ENCODE measurements at places on chromosomes 2 and 18.
A peak's percentile ranks its signal among the peaks of the same experiment; 100 is the strongest.

DNA sequence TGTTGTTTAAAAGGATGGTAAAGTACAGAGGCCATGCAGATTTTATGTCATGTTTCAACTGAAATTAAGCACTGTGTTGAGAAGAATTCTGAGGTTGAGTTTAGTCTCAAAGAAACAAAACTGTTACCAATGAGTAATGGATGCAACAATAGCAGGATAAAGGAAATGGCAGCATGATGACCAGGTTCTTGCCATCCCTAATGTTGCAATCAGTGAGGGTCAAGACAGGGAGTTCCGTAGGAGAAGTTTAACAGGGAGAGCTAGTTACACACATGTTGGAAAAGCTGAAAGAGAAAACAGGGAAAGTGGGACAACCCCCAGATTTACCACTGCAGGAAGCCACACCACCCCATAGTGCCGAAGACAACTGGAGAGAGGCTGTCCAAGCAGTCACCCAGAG, 343.8 kb upstream of the EPHA4 start:
- no peak for DNase-seq

DNA sequence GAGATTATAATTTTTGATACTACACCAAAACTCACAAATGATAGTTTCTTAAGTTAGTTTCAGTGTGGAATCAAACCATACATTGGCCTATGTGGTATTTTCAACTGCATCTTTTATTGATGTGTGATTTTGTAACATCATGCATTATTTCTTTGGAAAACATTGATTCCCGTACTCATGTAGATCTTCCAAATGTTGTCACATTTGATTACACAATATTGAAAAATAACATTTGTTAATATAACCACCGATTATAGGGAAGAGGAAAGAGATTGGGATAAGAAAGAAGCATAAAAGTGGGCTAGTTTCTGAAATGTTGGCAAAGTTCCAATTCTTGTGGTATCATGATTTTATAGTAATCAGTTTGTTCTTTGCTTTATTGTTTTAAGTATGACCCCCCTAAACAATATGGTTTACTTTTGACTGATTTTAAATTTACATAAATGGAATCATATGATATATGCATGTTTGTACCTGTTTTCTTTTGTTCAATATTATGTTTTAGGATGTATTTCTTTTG, 117.2 kb upstream of the OTX1 start:
- DNase-seq = no peak

- no peak for DNase-seq
These were observed 28.7 kb downstream of the ELP2 start for GRCh38 chr18:36158266-36158867.

DNA sequence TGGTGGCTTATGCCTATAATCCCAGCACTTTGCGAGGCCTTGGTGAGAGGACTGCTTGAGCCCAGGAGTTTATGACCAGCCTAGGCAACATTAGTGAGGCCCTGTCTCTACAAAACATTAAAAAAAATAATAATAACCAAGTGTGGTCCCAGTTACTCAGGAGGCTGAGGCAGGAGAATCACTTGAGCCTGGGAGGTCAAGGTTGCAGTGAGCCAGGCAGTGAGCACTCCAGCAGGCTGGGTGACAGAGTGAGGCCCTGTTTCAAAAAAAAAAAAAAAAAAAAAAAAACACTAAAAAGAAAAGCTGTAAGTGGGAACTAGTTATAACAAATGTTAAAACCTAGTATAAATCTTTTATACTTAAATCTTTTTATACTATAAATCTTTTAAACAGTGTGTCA, 146.2 kb upstream of the ITGA4 start:
- DNase-seq = no peak

GRCh38 chr18:55515941-55516710, 71.9 kb downstream of the TCF4 start:
- DNase-seq = no peak

DNA sequence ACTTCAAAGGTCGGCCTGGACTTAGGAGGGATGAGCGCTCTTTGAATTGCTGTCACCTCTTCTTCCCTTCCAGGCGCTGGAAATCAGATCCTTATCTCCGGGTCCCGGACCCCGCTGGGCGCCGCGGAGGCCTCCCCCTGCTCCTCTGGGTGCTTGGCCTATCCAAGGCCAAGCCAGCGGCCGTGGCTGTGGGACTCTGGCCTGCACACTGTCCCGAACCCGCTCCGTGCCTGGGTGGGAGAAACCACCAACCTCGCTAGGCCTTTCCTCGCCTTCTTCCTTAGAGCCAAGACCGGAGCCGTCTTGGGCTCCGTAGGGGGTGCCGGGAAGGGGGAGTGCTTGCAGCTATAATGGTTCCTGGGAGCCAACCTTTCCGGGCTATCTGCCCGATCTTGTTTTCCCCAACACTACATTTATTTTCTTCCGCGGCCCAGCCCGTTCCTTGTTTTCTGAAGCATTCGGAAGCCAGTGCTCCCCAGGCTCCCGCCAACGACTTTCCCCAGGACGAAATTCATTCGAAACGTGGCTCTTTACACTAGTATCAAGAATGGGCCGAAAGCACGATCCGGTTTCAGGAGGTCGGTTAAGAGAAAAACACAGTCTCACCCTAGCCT, 2.4 kb downstream of the OSR1 start:
- no peak for DNase-seq

- DNase-seq = no peak
These were observed 124.3 kb downstream of the XRCC5 start for GRCh38 chr2:216233281-216233995.

DNA sequence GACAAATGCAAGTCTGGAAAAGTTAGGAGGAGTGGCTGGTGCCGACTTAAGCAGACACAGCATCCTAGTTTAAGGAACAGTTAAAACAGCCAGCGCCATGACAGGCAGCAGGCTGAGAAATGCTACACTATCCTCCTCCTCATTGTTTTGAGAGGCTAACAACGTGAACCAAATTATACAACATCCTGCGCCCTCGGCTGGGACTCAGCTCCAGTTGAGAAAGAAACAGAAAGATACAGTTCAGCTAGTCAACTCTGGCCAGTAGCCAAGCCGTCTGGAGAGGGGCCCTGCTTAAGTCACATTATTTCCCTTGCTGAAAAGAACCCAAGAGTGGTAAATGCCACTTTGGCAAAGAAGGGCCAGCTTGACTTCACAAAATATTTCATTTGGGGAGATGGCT, 90.2 kb downstream of the BCL11A start:
- DNase-seq = peak; percentile 52

DNA sequence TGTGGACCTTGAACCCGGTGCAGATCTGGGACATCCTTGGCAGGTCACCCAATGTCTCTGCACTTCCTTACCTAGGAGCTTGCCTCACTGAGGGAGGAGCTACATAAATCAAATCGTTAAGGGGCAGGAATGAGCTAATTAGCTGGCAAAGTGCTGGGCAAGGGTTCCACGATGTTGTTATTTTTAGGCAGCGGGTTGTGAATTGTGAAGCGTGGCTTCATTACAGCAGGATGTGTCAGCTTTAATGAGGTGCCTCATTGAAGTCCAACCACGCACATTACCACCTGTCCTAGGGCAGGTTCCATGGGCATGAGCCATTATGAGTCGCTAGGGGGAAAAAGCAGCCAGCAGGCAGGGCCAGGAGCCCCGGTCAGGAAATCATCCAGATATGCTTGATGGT, 127.0 kb upstream of the AGAP1 start:
- DNase-seq = no peak

GRCh38 chr2:114118088-114118487, 228.2 kb downstream of the ACTR3 start:
- no peak for DNase-seq

GRCh38 chr2:18668221-18668620, 78.9 kb upstream of the NT5C1B start:
- no peak for DNase-seq

DNA sequence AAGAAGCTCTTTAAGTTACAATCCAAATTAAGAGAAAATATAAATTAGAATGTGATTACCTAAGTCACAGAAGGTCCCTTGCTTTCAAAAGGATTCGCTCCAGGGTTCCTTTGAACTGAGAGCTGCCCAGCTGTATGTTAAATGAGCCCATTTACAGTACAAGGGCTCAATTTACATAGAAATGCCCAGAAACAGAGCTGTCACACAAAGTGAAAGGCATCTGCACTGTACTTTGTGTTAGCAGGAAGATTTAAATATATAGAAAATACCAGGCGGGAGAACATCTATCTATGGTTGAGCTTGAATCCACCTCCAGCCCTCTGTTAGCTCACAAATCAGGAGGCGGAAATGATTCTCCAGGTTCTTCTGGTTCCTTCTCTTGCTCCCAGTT, 272.9 kb downstream of the PAX3 start:
- DNase-seq = no peak

GRCh38 chr2:200752332-200752731, 59.4 kb upstream of the BZW1 start:
- DNase-seq = no peak

DNA sequence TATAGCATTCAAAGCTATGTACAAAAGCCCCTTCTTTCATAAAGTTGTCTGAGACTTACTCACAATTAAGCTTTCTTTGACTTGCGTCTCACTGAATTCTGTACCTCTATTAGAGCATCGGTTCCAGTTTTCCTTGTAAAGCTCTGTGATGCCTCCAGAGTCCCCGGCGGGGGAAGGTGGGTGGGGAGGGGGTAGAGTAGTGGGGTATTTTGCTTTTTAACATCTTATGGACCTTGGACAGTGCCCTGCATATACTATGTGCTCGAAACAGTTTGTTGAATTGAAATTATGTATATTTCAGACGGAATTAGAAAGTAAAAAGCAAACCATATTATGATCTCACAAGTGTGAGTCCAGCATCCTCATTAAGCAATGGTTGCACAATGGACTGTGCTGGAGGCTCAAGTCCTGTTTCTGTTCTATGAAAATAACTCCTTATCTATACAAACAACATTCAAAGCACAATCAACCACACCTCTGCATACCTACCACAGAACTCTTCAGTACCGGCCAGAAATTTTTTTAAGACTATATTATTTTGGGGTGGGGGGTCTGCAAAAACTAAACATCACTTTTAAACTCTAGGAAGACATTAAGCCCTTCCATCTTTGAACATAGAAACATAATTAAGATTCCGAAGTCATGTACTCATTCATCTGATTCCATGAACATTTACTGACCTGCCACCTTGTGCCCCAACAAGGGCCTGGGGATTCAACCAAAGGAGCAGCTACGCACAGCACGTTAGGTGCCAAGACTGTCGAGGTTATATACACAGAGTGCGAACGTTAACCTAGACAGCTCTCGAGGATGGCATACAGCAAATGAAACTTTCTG, 908 bp downstream of the STAT1 start:
- no peak for DNase-seq

- no peak for DNase-seq
These were observed 99.3 kb downstream of the TPO start for GRCh38 chr2:1512321-1513289.

GRCh38 chr2:149061133-149061745, 22.7 kb downstream of the LYPD6B start:
- DNase-seq = no peak

- no peak for DNase-seq
These were observed 277.8 kb upstream of the SIX2 start for GRCh38 chr2:45287045-45287444.

DNA sequence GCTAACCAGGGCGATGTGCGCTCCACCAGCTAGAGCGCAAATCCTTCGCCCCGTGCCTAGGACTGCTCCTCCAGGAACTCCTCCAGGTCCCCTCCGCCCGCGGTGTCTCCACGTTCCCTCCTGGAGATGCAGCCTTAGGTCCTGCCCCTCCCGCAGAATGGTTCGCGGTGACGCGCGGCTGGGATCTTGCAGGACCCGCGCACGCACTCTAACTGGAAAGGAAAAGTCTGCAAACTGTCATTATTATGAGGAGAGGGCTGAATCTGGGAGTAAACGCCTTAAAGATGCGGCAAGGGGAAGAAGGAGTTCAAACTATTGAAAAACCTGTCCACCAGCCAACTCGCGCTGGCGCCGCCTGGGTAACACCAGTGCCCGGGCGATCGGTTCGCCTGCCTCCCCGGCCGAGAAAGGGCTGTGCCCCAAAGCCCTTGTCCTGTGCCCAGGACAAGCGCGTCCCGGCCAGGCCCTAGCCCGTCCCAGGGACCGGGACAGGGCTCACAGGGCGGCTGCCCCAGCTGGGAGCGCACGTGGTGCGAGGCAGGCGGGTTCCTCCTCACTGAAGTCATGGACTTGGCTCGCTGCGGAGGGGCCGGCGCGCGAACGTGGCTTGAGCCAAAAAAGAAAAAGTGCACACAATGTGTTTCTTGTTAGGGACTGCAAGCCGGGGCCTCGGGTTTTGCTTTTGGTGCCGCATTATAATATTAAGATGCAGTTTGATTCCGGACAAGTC, 5.5 kb upstream of the ID2 start:
- peak; percentile 78 for DNase-seq

DNA sequence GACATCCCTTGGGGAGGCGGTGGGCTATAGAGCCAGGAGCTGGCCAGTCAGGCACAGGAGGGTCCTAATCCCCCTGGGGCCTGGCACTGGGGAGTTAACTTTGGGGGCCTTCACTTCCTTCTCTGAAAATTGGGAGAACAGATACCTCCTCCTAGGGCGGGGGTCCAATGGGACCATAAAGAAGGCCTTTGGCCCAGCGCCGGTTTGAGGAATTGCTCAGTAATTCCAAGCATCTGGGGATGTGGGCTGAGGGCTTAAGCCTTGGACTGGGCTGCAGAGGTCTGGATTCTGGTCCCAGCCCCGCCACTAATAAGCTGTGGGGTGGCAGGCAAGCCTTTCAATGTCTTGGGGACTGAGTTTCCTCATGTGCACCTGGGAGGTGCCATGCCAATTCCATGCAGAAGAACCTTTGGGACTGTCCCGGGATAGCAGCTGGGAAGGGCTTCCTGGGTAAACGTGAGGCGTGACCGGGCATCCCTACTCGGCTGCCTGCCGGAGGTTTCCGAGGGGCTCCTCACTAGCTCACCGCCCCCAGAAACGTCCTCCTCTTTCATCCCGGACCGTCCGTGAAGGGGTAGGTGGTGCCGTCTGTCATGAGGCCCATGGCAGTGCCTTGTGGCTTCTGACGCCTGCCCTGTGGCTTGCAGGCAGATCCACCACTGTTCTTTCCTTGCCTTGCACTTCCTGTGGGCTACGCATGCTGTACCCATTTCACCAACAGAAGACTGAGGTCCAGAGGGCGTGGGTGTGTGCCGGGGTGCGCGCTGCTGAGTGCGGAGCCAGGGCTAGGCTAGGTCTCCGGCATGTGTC, 67.4 kb upstream of the HPCAL1 start:
- DNase-seq = no peak
